Endodermal cell (in vitro differentiated cells): ENCODE measurements at places on chromosomes 5 and 9.

- H3K36me3 ChIP-seq = no peaks in the 10 kb centered on the region
- no peak overlapping the region for H3K27ac ChIP-seq
- H3K4me3 ChIP-seq = no peak overlapping the region
- no peak for DNase-seq
Measured at GRCh38 chr5:115330830-115331229, 34.4 kb upstream of the CCDC112 start.

- H3K27ac ChIP-seq = no peak overlapping the region
- H3K36me3 ChIP-seq = no peaks in the 10 kb centered on the region
- no peak for DNase-seq
- H3K4me1 ChIP-seq = no peaks in the 10 kb centered on the region
- no peaks in the 10 kb centered on the region for H3K27me3 ChIP-seq
- H3K4me3 ChIP-seq = no peak overlapping the region
Measured at GRCh38 chr9:36959681-36960574, 74.1 kb downstream of the PAX5 start.

- DNase-seq = peak; percentile 38
- H3K4me1 ChIP-seq = peaks cover 31% of the 10 kb centered on the region
- H3K36me3 ChIP-seq = peaks cover 62% of the 10 kb centered on the region
- peak overlapping the region; percentile 96 for H3K4me3 ChIP-seq
- no peak overlapping the region for H3K27ac ChIP-seq
Measured at GRCh38 chr5:113199122-113199905, 222.7 kb downstream of the DCP2 start.

DNA sequence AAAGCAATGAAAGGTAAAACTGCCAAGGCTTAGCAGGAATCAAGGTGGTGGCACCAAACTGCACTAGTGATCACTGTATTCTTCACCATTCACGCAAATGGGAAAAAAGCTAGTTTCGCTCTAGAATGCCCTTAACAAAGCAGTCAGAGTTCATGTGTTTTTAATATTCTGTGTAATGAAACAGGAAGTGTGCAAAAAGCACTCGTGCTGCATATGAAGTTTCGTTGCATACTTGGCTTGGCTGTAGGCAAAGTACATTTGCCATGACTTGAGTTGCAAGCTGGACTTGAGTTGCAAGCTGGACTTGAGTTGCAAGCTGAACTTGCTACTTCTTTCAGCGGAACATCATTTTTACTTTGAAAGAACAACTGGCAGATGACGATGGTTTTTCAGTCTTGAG lies 55.4 kb downstream of the FOXI1 start:
- H3K4me3 ChIP-seq = no peak overlapping the region
- H3K27ac ChIP-seq = no peak overlapping the region
- H3K4me1 ChIP-seq = no peaks in the 10 kb centered on the region
- H3K27me3 ChIP-seq = no peaks in the 10 kb centered on the region
- no peak for DNase-seq

GRCh38 chr9:27505744-27506161 lies 18.3 kb upstream of the IFNK start:
- no peak overlapping the region for H3K4me3 ChIP-seq
- no peak overlapping the region for H3K27ac ChIP-seq
- DNase-seq = no peak
- no peaks in the 10 kb centered on the region for H3K36me3 ChIP-seq

GRCh38 chr5:99317136-99317535 lies 388.3 kb upstream of the CHD1 start:
- H3K4me1 ChIP-seq = no peaks in the 10 kb centered on the region
- H3K27me3 ChIP-seq = no peaks in the 10 kb centered on the region
- no peak overlapping the region for H3K27ac ChIP-seq
- DNase-seq = no peak
- no peak overlapping the region for H3K4me3 ChIP-seq

GRCh38 chr5:169347786-169348185 lies 46.8 kb upstream of the SLIT3 start:
- H3K27me3 ChIP-seq = no peaks in the 10 kb centered on the region
- no peak for DNase-seq
- no peaks in the 10 kb centered on the region for H3K4me1 ChIP-seq
- no peak overlapping the region for H3K4me3 ChIP-seq
- H3K27ac ChIP-seq = no peak overlapping the region

GRCh38 chr5:83471405-83472212 lies at the start of gene VCAN:
Gene VCAN, plus strand, starts transcription at chr5:83471744. Its CDS starts 11,775 bp downstream, at chr5:83483519.
- H3K4me1 ChIP-seq = peaks cover 3% of the 10 kb centered on the region
- no peaks in the 10 kb centered on the region for H3K36me3 ChIP-seq
- no peaks in the 10 kb centered on the region for H3K27me3 ChIP-seq
- H3K4me3 ChIP-seq = peak within 1 kb of the TSS; percentile 90
- peak; percentile 90 for DNase-seq
- H3K27ac ChIP-seq = peak within 1 kb of the TSS; percentile 85

- no peaks in the 10 kb centered on the region for H3K36me3 ChIP-seq
- H3K4me1 ChIP-seq = peaks cover 16% of the 10 kb centered on the region
- DNase-seq = no peak
- no peak overlapping the region for H3K27ac ChIP-seq
Measured at GRCh38 chr9:129716091-129716490, 36.8 kb downstream of the PTGES start.

DNA sequence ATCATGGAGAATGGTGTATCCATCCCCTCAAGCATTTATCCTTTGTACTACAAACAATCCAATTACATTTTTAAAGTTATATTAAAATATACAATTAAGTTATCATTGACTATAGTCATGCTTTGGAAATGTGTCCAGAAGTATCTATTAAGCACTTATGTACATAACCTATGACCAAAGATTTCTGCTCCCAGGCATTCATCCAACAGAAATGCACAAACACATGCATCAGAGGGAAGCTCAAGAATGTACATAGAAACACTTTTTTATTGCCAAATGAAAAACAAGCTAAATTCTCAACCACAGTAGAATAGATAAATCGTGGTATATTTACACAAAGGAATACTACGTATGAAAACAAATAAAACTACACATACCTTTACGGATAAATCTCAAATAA lies 700.5 kb upstream of the ZNF608 start:
- H3K4me1 ChIP-seq = no peaks in the 10 kb centered on the region
- no peaks in the 10 kb centered on the region for H3K27me3 ChIP-seq
- H3K4me3 ChIP-seq = no peak overlapping the region
- DNase-seq = no peak

GRCh38 chr9:9079473-9079872 lies 1279.9 kb upstream of the DMAC1 start:
- no peaks in the 10 kb centered on the region for H3K27me3 ChIP-seq
- H3K4me3 ChIP-seq = no peak overlapping the region
- no peaks in the 10 kb centered on the region for H3K36me3 ChIP-seq
- no peaks in the 10 kb centered on the region for H3K4me1 ChIP-seq

- no peaks in the 10 kb centered on the region for H3K4me1 ChIP-seq
- no peak for DNase-seq
- H3K36me3 ChIP-seq = no peaks in the 10 kb centered on the region
- no peaks in the 10 kb centered on the region for H3K27me3 ChIP-seq
Measured at GRCh38 chr5:112641515-112642110, 96.1 kb upstream of the APC start.

- peak; percentile 91 for DNase-seq
- H3K27ac ChIP-seq = peak overlapping the region; percentile 25
- no peaks in the 10 kb centered on the region for H3K27me3 ChIP-seq
- H3K36me3 ChIP-seq = peaks cover 20% of the 10 kb centered on the region
- H3K4me1 ChIP-seq = peaks cover 22% of the 10 kb centered on the region
- H3K4me3 ChIP-seq = no peak overlapping the region
Measured at GRCh38 chr5:179819296-179820126, 1.2 kb upstream of the SQSTM1 start.

- no peak overlapping the region for H3K4me3 ChIP-seq
- no peaks in the 10 kb centered on the region for H3K36me3 ChIP-seq
- peaks cover 21% of the 10 kb centered on the region for H3K4me1 ChIP-seq
- no peaks in the 10 kb centered on the region for H3K27me3 ChIP-seq
- no peak overlapping the region for H3K27ac ChIP-seq
- no peak for DNase-seq
Measured at GRCh38 chr9:98854266-98854665, 46.8 kb downstream of the GALNT12 start.

GRCh38 chr5:129406440-129406839 lies 53.7 kb upstream of the ADAMTS19 start:
- DNase-seq = no peak
- no peak overlapping the region for H3K4me3 ChIP-seq
- no peak overlapping the region for H3K27ac ChIP-seq
- H3K27me3 ChIP-seq = no peaks in the 10 kb centered on the region
- no peaks in the 10 kb centered on the region for H3K4me1 ChIP-seq

DNA sequence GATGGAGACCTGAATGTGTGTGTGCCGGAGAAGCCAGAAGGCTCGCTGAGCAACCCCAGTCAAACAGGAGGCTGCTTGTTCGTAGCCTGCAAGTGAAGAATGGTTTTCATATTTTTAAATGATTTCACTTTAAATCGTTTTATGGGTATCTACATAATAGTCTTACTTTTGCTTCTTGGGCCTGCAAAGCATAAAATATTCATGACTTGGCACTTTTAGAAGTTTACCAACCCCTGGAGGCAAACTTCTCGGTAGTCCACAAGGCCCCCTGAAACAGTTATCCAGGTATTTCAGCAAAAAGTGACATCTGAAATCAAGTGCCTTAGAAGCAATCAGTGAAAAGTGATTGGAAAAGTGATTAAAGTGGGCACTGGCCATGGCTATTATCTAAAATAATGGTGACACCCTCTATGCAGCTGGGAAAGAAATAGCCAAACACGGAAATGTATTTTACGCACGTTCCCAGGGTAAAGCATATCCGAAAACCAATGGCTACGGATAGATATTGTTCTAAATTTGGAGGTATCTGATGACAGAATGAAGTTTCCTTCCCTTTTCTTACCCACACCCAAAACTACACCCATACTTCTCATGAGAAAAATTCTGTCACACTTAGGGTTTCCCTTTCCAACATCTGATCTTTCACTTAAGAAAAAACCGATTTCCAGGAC lies 39.0 kb downstream of the RAPGEF1 start:
- H3K4me1 ChIP-seq = peaks cover 3% of the 10 kb centered on the region
- H3K4me3 ChIP-seq = no peak overlapping the region
- H3K27ac ChIP-seq = no peak overlapping the region

- H3K27ac ChIP-seq = peak overlapping the region; percentile 73
- no peaks in the 10 kb centered on the region for H3K4me1 ChIP-seq
- no peaks in the 10 kb centered on the region for H3K27me3 ChIP-seq
Measured at GRCh38 chr5:126868338-126869004, 91.5 kb downstream of the LMNB1 start.

DNA sequence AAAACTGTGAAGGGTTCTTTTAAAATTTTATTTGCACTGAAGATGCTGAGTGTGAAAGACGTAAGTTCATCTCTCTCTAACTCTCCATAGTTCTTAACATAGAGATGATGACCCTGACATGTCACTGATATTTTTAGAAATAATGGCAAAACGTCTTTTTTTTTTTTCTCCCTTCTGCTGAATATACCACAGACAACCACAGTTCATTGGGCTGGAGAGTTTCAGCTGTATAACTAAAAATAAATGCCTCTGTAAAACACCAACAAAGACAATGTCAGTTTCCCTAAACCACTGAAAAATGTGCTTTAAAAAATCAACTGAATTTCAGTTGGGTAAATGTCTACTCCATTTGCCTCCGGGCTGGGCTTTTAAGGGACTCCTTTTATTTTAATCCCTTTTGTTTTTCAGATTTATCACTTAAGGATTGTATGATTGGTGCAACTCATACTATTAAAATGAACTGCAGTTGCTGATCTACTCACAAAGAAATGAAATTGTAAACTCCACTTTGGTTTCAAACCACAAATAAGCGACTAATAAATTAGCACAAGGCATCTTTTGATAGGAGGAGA lies 830.9 kb upstream of the WWC1 start:
- H3K27me3 ChIP-seq = no peaks in the 10 kb centered on the region
- no peak overlapping the region for H3K27ac ChIP-seq
- DNase-seq = no peak
- H3K4me3 ChIP-seq = no peak overlapping the region

DNA sequence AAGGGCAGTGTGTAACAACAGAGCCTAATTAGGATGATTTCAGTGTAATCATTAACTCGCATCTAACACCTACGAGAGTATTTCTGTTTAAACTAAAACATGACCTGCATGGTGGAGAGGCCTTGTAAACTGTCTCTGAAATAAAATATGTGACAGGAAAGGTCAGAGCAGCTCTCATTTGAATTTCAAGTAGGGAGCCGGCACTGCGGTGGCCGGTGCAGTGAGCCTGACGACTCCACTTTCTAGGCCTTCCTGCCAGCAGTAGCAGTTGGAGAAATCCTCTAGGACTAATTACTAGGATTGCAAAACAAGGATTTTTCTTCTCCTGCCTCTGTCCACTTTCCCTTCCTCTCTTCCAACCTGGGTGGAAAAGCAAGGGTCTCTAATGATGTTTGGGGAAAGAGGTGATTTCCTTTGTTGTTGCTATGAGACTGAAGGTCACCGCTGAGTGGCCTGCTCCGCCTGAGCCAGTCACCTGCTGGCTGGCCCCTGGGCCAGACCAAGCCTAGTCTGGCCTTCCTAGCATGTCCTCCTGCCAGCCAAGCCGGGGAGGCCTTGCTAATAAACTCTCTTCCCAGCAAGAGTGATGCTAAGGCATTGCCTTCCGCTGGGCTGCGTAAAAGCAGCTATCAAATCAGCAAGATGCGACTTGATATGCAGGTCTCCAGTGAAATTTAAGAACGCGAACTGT lies 245.7 kb downstream of the PSAT1 start:
- H3K27me3 ChIP-seq = peaks cover 9% of the 10 kb centered on the region
- peaks cover 5% of the 10 kb centered on the region for H3K4me1 ChIP-seq
- no peak overlapping the region for H3K4me3 ChIP-seq
- peak; percentile 76 for DNase-seq

- DNase-seq = no peak
- H3K27me3 ChIP-seq = no peaks in the 10 kb centered on the region
- no peaks in the 10 kb centered on the region for H3K4me1 ChIP-seq
- H3K27ac ChIP-seq = no peak overlapping the region
Measured at GRCh38 chr5:104706600-104706999, 1144.0 kb upstream of the NUDT12 start.

DNA sequence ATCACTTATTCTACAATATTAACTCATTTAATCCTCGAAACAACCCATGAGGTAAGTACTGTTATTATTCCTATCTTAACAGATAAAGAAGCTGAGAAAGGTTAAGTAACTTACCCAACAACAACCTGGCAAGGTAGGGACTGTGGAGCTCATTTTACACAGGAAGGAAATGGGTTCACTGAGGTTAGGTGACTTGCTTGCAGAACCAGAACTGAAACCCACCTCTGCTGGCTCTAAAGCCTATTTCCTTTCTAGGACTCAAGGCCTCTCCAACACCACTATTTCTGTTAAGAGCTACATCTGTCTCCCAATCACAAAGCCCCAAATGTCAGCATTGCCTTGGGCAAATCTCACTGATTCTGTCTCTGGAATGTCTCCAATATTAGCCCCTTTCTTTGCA lies 38.9 kb upstream of the IFNK start:
- no peak for DNase-seq
- H3K27me3 ChIP-seq = no peaks in the 10 kb centered on the region
- no peak overlapping the region for H3K4me3 ChIP-seq
- peaks cover 5% of the 10 kb centered on the region for H3K4me1 ChIP-seq
- no peak overlapping the region for H3K27ac ChIP-seq
- no peaks in the 10 kb centered on the region for H3K36me3 ChIP-seq

GRCh38 chr5:112183103-112183711 lies 235.9 kb downstream of the EPB41L4A start:
- H3K27ac ChIP-seq = peak overlapping the region; percentile 81
- H3K4me3 ChIP-seq = peak overlapping the region; percentile 2
- no peaks in the 10 kb centered on the region for H3K27me3 ChIP-seq
- H3K36me3 ChIP-seq = no peaks in the 10 kb centered on the region
- H3K4me1 ChIP-seq = peaks cover 9% of the 10 kb centered on the region

- no peak overlapping the region for H3K27ac ChIP-seq
- no peaks in the 10 kb centered on the region for H3K4me1 ChIP-seq
- no peak for DNase-seq
- H3K4me3 ChIP-seq = no peak overlapping the region
- no peaks in the 10 kb centered on the region for H3K27me3 ChIP-seq
Measured at GRCh38 chr9:94780516-94780950, 54.0 kb downstream of the AOPEP start.
